ENCODE measurements at places on chromosomes 16 and 17.

GRCh38 chr17:17567631-17568030 is 23.9 kb downstream of the PEMT start:
- DNase-seq, result no peak

DNA sequence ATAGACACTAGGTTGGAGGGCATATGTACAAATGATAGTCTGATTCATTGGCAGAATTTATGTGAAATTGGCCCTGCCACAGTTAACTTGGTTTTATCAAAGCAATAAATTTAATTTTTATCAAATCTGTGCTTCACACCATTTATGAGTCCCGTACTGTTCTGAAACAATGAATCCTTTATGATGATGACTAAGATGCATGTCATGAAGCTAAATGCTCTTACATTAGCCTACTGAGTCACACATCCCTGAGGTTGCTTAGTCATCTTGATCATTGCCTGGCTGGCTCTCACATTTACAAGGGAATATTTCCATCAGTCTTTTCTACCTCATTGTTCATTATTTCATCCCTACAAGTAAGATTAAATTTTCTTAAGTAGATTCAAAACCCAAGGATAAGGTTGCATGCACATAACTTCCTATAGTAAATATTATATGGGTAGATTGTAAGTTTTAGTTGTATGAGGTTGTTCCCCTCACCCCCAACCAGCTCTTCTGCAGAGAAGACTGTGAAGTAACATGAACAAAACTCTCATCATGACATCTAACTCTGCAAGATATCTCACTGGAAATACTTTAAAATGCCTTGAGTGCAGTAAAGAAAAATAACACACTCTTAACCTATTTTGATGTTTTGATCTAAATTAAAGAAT is 170.7 kb downstream of the CYB561 start:
- DNase-seq, result no peak

- no peak for DNase-seq
These were observed 147.6 kb upstream of the HS3ST3A1 start for GRCh38 chr17:13749166-13749890.

GRCh38 chr17:76679239-76679638 is 31.5 kb downstream of the MXRA7 start:
- no peak for DNase-seq

GRCh38 chr17:63629627-63630026 is 7.4 kb downstream of the MAP3K3 start:
- DNase-seq, result no peak

DNA sequence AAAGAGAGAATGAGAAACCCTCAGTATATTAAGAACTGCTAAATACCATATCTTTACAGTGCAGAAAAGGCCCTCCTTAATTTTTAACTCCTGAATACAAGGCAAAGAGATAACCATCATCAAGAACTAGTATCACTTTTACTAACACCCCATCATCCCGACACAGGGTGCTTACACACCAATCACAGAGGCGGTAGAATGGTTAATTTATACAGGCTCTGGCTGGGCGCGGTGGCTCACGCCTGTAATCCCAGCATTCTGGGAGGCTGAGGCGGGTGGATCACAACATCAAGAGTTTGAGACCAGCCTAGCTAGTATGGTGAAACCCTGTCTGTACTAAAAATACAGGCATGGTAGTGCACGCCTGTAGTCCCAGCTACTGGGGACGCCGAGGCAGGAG is 4.2 kb downstream of the PSMD12 start:
- DNase-seq, result no peak

All from activated CD4-positive, alpha-beta T cell treated with anti-CD3 and anti-CD28 coated beads, Interleukin-2, amount 50 U/mL, for 48 hours (primary cell).